ENCODE measurements at places on chromosomes 7 and 10.

- DNase-seq, result no peak
Observed at GRCh38 chr10:77825965-77826364, 100.6 kb downstream of the DLG5 start.

- DNase-seq, result no peak
Observed at GRCh38 chr10:33074443-33074842, 116.4 kb upstream of the ITGB1 start.

- no peak for DNase-seq
Observed at GRCh38 chr10:5499493-5500140, at the start of gene CALML5. CALML5 (minus strand) TSS chr10:5499570; CDS start chr10:5499438, 132 bp downstream.

DNA sequence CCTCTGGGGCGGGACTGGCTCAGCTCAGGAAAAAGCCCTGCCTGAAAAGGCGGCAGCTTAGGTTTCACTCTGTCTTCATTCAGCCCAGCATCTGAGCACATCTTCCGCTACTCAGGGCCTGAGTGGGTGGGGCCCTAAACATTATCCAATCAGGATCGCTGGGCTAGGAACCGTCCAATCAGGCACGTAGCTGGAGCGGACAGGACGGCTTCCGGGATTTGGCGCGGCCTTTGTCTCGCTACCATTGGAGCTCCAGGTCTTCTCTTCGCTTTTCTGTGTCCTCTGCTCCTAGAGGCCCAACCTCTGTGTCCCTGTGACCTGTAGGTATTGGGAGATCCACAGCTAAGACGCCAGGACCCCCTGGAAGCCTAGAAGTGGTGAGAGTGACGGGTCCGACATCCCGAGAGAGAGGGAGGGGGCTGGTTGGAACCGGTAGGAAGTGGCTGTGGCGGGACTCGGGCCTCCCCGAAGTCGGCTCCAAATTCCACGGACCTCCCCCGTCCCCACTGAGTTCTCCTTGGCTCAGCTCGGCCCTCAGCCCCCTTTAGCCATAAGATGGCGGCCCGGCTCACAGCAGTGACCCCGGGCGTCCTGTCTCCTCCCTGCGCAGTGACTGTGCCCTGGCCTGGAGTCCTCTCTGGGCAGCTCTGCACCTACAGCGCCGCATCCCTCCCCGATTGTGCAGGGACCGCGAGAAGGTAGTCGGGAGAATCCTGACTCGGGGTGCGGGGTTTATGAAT lies 99.1 kb downstream of the ZNF680 start:
- DNase-seq, result peak; percentile 71

GRCh38 chr7:27202018-27202861 lies 2.3 kb upstream of the HOXA13 start:
- no peak for DNase-seq

DNA sequence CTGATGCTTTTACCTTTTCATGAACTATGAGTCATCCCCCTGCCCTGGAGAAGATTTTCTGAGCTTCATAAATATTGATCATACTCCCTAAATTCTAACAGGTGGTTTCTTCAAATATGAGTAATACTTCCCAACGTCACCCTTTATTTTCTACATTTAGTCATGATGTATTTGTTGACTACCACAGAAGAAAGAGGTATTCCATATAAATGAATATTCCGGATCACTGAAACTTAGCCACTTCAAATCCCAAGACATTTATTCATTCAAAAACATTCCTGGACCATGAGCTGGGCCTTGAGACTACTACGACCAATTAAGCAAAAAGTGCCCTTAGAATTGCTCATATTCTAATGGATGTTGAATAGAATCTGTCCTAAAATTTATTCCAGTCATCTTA lies 395.8 kb upstream of the NPVF start:
- DNase-seq, result no peak

DNA sequence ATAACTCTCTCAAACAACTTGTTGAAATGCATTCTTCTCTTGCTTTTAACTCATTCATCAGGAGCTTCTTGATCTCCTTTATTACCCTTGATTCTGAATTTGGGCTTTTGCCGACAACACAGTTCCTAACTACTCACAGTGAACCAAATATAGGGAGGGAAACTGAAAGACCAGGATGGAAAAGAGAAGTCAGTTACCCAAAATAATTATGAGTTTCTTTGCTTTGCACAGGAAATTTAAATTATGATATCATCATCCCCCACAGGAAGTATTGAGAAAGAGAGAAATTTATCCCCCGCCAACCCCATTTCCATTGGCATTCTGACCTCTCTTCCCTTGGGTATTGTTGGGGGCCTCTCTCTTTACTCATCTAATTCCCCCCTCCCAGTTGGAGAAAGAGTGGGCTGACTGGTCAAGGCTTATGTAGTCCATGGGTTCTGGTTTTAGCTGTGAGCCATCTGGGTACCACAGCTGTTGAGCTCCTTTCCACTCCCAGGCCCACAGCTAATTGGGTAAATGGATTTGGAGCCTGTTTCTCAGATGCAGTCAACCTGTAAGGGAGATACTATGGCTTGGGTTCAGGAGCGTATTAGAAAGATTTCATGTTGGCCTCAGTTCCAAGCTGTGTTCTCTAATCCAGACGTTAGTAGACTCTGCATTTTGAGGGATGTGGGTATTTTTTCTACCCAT lies 109.0 kb downstream of the FZD1 start:
- no peak for DNase-seq

- no peak for DNase-seq
Observed at GRCh38 chr10:111455776-111456426, 379.1 kb downstream of the ADRA2A start.

DNA sequence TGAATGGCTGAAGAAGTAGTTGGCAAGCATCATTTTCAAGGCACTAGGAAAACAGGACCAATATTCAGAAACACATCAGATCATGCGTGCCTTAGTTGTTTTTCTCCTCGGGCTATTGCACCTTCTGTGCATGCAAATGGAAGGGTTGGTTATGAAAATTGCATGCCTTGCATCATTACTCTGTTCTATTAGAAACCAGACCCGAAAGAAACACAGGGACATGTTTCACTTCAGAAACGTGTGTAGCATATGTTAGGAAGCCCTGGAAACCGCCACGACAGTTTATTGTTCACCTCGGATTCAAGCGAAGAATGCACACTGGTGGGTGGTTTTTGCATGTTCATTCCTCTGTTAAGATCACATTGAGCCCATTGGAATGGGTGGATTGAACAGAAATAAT lies 214.7 kb downstream of the FRMD4A start:
- no peak for DNase-seq

DNA sequence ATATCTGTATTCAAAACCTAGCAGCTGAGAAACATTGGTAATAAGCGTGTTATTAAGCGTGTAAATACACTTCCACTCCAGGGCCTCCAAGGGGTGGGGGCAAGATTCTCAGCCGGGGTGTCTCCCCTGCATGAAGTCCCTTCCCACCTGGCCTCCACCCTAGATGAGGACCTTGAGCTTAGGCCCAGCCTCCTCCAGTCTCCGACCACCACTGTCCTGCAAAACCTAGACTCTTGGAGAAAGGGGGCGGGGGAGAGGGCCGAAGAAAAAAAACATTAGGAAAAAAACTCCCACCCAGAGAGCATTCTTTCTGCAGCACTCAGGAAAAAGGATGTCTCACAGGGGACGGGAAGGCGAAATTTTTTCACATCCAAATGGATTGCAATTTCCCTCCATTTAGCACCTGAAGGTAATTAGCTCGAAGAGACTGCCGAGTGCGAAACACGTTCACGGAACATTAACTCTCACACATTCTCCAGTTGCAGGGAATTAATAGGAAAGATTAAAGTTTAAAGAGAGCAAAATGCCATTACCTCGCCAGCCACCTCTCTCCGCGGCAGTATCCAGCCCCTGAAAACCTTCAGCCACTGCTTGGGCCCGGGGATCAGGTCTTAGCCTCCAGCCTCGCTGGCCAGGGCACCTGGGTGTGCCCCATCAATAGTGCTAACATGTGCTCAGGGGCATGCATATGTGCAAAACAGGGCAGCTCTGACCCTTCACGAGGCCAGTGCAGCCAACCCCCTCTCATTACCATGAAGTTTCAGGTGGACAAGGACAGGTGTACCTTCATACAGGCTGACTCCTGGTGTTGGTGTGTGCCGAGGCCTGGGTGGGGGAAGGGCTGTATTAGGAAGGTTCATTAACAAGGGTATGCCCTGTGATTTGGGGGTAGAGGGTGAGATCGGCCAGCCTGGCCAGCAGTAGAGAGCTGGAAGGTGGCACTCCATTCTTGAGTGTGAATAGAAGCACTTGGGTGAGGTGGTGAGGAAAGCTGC lies 77.2 kb downstream of the HIF1AN start:
- DNase-seq, result no peak

GRCh38 chr10:117168729-117169128 lies 28.6 kb upstream of the KCNK18 start:
- no peak for DNase-seq

GRCh38 chr7:23394488-23395171 lies 75.7 kb downstream of the IGF2BP3 start:
- DNase-seq, result no peak

- no peak for DNase-seq
Observed at GRCh38 chr10:1308173-1308961, 252.2 kb downstream of the WDR37 start.

- no peak for DNase-seq
Observed at GRCh38 chr10:44411251-44411650, 26.4 kb upstream of the CXCL12 start.

DNA sequence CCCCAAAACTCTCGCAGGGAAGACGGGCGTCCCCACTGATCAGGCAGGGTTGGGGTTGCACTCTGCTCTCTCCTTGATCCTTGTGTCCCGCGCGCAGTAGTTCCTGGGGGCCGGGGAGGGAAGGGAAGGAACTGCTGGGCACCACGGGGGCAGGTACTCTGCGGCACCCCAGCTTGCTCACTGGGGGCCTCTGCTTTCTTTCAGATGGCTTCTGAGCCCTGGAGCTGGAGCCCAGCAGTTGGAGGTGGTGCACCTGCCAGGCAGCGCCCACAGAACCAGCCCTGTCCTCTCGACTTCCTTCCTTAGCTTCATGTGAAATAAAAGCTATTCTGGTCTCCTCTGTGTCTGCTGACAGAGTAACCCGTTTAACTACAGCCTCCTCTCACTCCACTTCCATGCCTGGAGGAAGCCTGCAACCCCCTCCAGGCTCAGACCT lies 12.2 kb downstream of the PLAC9 start:
- DNase-seq, result no peak

- no peak for DNase-seq
Observed at GRCh38 chr10:79018521-79019011, 50.2 kb upstream of the ZMIZ1 start.

DNA sequence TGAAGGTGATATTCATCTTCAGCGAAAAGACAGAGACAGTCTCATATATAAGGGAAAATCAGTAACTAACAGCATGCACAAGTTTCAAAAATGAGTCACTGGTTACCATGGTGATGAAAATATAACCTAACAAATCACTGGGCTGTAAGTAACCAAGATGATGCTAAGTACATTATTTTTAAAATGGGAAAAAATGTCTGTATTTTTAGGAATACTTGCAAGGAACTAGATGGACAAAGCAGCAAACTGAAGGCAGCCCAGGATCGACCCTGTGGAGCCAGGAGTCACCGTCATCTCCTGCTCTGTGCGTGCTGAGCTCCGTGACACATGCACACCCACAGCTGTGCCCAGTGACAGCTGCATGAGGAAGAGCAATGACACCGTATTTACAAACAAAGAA lies 137.3 kb downstream of the ELMO1 start:
- no peak for DNase-seq

- DNase-seq, result no peak
Observed at GRCh38 chr10:102240467-102241031, 763 bp downstream of the PITX3 start.

GRCh38 chr10:133169173-133169947 lies 9.3 kb downstream of the KNDC1 start:
- no peak for DNase-seq

DNA sequence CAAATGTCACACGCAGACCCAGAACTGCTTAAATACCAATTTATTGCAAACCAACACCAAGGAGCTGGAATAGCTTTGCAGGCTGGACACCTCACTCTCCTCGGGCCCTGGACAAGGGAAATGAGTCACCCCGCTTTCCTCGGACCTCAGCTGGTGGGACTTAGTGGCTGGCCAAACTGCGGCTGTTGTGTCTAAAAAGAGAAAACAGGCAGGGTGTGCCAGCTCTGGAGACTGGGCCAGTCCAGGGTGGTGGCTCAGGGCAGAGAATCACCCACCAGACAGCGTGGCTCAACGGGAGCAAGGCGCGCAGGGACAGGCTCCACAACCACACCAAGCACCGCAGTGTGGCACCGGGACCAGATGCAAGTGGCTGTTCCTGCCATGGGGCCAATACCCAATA lies 58.2 kb upstream of the CAMK2B start:
- DNase-seq, result no peak

- DNase-seq, result no peak
Observed at GRCh38 chr10:76382381-76382851, 951.0 kb downstream of the LRMDA start.

GRCh38 chr10:95792211-95792780 lies 36.3 kb downstream of the ENTPD1 start:
- no peak for DNase-seq

GRCh38 chr10:35768011-35768410 lies 125.9 kb upstream of the FZD8 start:
- no peak for DNase-seq

DNA sequence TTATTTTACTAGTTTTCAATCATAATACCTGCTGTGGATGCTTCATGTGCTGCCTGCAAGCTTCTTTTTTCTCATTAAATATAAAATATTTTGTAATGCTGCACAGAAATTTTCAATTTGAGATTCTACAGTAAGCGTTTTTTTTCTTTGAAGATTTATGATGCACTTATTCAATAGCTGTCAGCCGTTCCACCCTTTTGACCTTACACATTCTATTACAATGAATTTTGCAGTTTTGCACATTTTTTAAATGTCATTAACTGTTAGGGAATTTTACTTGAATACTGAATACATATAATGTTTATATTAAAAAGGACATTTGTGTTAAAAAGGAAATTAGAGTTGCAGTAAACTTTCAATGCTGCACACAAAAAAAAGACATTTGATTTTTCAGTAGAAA lies 103.0 kb downstream of the PTEN start:
- DNase-seq, result no peak

- no peak for DNase-seq
Observed at GRCh38 chr10:27100813-27101347, 586 bp upstream of the ANKRD26 start.

DNA sequence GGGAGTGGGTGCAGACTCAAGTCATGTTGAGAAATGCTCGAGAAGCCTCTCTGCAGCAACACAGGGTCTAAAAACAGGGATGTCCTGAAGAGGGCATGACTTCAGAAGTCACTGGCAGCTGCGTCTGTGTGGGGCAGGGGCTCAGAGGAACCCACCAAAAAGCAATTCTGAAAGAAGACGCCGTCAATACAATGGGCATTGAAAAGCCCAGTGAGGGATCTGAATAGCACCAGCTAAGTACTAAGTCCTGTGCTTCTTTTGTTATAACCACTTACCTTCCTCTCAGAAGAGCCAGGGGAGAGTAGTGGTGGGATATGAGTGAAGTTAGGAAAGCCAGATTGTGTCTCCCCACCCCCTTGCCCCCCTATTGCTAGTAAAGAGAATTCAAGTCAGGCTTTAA lies 137.2 kb downstream of the INHBA start:
- DNase-seq, result no peak

DNA sequence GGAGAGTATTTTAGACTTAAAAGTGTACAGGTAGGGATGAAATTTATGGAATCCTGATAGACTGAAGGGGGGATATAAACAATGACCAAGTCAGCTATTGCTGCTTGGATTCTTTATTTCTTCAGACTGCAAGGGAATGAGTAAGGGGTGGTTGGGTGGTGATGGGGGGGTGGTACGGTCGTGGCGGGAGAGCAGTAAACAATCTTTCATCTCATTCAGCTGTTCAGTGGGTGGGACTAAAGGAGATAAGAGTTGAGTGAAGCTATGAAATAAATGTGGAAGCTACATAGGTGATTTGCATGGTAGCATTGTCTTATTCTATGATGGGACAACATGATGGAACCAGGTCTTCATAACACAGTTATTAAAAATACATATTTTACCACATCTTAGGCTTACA lies 1.8 kb downstream of the SEPTIN7 start:
- no peak for DNase-seq

All from hippocampal formation (tissue), 2 donors.